ENCODE measurements at places on chromosomes 16 and 17.

DNA sequence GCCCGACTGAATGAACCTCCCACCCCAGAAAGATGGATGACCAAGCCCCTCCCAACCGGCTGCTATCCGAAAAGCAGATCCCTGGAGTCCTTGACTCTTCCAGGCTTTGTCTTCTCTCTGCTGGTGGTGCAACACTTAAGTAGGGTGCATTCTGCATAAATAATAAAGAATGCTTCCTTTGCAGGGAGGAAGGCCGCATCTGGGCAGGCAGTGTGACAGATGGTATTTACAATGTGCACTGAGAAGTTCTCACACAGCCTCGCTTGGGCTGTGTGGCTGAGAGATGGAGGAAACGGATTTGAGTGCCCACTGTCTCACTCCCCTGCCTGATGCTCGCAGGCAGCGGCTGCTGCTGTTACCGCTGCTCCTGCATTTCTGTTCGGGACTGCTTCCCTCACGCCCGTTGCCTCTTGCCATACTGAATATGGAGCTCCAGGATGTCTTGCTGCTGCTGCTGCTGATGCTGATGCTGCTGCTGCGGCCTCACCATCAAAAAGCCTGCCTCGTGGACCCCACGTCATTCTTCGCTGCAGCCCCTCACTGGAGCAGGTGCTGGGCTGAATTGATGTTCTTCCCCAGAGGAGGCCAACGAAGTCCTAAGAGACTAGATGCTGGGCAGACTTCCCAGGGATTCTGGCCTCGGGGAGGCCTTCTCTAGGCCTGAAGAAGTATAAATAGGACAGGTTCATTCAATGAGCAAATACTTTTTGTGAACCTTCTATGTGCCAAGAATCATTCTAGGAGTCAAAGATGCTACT, 7.1 kb upstream of the RHBDL3 start:
- no peak for DNase-seq

GRCh38 chr17:39643271-39643670, 6.3 kb downstream of the STARD3 start:
- DNase-seq = no peak

- DNase-seq = no peak
Observed at GRCh38 chr17:34254146-34254545, 939 bp upstream of the CCL2 start.

DNA sequence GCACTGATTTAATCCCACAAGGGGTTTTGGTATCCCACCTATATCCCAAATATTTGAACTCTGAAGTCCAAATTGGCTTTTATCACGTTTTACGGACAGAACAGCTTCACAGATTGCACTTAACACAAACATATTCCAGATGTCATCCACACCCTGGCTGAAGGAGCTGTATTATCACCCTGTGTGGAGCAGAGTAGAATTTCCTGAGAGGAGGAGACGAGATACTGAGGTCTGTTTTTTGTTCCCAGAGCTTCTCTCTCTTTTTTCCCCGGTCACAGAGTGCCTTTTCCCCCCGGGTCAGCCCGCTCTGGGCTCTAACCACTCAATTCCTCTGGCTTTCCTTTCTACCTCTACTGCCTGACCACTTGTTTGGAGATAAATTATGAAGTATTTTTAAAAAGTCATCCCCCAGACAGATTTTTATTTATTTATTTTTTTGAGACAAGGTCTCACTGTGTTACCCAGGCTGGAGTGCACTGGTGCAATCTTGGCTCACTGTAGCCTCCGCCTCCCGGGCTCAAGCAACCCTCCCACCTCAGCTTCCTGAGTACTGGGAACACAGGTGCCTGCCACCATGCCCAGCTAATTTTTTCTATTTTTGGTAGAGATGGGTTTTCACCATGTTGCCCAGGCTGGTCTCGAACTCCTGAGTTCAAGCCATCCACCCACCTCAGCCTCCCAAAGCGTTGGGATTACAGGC, 30.7 kb downstream of the DNAH2 start:
- DNase-seq = no peak

DNA sequence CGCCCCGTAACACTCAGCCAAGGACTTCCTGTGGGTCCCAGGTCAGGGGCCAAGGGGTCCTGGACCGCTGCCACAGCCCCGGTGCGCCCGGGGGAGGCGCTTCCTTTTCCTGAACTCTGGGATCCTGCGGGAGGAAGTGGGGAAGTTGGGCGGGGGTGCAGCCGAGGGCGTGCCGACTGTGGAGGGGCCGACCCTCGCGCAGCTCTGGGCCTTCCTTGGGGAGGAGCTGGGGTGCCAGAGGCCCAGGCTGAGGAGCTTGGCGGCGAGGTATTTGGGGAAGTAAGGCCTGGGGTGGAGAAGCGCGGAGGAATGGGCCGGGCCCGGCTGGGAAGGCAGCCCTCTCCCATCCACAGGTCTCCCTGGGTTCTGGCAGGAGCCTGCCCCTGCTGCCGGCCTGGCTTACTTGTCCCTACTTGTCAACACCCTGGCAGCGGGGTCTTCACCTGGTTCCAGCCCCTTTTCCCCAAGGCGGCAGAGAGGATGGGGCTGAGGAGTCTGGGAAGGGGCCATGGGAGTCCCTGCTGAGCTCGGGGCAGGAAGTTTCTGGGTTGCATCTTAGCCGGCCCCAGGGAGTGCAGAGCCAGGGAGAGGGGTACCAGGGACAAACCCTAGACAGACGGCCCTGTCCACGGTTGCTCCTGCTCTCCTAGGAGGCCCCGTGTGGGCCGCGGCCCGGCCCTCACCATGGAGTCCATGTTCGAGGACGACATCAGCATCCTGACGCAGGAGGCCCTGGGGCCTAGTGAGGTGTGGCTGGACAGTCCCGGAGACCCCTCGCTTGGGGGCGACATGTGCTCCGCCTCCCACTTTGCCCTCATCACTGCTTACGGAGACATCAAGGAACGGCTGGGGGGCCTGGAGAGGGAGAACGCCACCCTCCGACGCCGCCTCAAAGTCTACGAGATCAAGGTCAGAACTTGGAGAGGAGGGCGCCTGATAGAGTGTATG, 1.7 kb downstream of the TBKBP1 start:
- no peak for DNase-seq

- DNase-seq = peak; percentile 14
Observed at GRCh38 chr17:70320673-70321345, 151.5 kb downstream of the KCNJ2 start.

DNA sequence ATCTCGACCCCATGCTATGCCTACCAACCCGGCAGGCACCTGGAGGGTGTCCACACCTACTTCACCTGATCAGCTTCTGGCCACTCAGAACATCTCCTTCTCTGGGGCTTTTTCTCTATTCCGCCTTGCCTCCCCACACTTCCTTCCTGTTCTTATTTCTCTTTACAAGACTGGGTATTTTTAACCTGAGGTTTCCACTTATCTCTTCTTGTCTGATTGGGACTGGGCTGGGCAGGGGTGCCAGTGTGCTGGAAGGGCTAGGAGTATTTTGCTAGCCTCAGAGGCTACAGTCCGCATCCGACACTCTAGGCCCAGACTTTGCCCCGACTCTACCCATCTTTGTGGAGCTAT, 26.2 kb upstream of the ZNF652 start:
- no peak for DNase-seq

DNA sequence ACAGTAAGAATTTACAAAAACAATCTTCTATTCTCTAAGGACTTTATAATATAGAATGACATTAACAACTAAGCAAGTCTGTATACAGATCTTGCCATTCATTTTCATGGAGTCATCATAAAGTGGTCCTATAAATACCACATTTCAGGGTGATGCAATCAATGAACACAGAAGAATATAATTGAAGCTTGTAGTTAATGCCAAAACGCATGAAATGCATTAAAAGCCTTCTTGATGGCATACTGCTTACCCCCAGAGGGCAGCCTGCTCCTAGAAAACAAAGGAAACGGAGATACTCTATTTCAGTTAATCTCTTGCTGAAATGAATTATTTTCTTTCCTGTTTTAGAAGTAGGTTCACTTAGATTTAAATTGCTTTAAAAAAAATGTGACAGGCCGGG, 45.2 kb upstream of the STAC2 start:
- no peak for DNase-seq

DNA sequence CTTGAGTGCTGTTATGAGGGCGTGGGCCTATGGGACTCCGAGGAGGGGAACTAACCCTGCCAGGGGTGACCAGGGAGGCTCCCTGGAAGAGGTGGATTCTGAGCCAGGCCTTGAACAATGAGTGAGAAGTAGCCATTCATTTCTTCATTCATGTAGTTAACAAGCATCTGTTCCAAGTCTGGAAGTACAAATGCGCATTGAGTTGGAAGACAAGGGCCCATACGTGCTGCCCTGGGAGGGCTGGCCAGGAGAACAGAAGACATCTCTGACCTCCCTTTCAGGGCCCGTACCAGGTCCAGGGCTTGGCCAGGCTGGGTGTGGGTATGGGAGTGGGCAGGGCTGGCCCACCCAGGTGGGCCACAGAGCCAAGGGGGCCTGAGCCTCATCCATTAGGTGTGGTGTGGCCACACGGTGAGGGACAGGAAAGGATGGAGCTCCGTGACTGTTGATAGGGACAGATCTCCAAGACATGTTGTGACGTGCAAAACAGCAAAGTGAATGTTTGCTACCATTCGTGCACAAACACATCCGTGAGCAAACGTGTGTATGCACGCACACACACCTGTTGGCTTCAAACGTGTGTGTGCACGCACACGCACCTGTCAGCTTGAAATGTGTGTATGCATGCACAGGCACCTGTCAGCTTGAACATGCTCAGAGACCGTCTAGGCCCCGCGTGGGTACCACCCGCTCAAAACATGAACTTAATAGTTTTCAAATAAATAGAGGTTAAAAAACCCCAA, 46.8 kb downstream of the ZDHHC7 start:
- no peak for DNase-seq

DNA sequence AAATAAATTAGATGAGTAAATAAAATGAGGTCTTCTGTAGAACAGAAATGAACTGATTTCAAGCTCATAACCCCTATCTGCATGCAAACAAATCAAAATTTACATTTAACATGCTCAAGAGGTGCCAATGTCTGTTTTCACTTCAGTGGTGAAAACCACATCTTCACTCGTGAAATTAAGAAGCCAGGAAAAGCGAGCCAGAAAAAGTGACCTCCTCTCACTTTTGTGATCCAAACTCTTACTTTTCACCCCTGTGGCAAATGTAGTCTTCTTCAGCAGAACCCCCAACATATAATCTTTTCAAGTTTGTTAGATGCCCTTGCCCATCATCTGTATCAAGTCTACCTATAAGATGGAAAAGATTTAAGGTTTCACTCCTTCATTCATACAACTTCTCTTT, 9.5 kb upstream of the QRICH2 start:
- no peak for DNase-seq

DNA sequence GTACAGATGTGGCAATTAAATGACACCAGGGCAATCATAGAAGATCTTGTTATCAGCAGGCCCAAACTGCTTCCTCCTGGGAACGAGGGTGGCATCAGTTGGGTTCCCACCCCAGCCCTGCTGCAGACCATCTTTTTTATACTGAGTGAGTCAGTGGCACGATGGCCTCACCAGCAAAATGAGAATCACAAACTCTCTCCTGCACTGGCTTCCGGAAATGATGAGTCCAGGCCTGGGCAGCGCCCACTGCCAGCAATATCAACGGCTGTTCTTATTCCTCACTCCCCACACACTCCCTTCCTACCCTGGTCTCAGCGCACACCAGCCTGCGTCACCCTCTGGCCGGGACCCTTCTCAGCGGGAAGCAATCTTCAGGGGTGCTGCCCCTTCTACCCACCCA, 340.3 kb downstream of the FOXL1 start:
- DNase-seq = no peak

- DNase-seq = no peak
Observed at GRCh38 chr17:75844530-75845057, 390 bp upstream of the UNC13D start.

- DNase-seq = no peak
Observed at GRCh38 chr17:50818921-50819657, 16.3 kb upstream of the WFIKKN2 start.

DNA sequence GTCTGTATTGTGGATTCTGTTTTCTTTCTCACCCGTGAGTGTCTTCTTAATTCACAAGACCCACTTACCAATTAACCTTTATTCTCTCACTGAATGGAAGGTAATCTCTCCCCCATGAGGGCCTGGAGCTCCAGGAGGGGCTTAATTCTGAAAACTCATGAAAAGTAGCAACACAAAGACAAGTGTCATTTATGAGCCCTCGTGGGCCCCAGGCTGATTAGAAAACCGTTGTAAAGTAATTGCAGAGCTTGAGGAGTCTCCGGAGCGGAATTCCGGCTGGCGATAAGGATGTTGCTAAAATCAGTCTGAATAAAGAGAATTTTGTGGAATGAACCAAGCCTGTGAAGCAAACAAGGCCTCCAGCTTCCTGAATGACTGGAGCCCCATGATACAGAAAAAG, 301.5 kb downstream of the HAPSTR1 start:
- no peak for DNase-seq

All from HEK293T (cell line).